ENCODE measurements at places on chromosomes 2 and 18.

DNA sequence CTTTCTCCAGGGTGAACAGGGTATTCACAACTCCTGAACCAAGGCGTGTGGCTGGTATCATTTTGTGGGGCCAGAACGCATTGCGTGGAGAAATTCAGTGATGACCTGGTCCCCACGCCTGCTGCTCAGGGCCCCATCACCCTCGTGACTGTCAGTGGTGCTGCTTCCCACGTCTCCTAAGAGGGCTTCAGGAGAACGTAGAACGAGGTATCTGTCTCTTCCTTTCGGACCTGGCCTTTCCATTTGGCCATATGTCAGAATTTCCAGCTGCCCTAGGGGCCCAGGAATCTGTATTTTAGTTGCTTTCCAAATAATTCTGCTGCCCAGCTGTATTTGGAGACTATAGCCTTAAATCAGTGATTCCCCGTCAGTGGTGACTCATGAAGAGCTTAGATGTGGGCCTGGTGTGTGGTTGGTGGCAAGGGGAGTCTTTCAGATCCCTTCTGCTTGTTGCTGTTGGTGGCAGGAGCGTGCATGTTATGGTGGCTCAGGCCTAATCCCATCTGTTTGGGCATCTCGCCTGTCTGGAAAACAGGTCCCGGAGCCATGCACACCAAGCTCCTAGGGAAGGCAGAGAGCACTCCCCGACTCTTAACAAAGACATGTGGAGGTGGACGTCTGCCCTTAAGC, 56.4 kb downstream of the NPAS2 start:
- DNase-seq: no peak

DNA sequence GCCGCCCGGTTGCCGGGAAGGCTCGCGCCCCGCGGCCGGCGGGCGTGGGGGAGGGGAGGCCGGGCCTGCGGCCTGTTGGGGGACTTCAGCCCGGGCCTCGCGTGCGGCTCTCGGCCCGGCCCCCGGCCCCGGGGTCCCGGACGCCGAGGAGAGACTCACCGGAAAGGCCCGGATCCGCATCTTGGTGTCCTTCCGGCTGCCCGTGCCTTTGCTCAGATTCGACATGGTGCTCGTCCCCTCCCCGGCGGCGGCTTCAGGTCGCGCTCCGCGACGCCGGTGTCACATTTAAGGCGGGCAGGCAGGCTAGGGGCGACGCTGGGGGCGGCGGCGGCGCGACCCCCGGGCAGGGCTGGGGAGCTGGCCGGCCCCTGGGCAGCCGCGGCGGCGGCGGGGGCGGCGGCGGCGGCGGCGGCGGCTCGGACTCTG, 365 bp downstream of the CUL3 start:
- no peak for DNase-seq

- no peak for DNase-seq
These were observed 550 bp downstream of the RAB1A start for GRCh38 chr2:65129286-65129825.

DNA sequence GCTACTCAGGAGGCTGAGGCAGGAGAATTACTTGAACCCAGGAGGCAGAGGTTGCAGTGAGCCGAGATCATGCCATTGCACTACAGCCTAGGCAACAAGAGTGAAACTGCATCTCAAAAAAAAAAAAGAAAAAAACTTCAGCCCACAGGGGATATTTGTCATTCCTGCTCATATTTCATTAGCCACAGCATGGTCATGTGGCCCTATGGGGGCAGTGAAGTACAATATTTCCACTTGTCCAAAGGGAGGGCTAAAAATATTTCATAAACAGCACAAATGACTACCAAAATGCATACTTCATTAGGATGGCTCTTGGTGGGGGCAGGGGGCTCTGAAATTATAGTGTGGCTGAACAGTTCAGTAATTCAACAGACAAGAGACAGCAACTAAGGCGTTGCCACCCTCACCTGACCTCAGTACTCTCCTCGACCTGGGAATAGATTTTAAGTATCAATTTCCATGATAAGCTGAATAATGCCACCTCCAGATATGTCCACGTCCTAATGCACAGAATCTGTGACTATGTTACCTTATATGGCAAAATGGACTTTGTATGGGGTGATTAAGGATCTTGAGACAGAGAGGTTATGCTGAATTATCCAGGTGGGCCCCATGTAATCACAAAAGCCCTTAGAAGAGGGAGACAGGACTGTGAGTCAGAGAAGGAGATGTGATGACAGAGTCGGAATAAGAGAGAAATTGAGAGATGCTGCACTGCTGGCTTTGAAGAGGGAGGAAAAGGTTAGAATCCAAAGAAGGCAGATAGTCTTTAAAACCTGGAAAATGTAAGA, 158.2 kb upstream of the CRIM1 start:
- no peak for DNase-seq

DNA sequence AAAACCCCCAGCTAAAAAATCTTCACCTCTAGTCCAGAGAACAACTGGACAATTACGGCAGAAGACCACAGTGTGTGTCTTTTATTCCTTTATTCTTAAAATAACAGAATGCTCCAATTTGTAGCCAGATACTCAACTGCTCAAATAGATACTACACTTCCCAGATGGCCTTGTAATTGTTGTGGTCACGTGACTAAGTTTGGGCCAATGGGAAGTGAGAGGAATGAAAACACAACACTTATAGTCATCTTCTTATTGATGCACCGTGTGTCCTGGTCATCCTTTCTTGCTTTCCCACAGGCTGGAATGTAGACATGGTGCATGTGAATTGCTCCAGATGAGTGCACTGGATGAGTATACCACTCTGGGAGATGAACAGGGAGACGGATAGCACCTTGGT, 145.1 kb downstream of the CDC42EP3 start:
- DNase-seq: no peak

- DNase-seq: no peak
These were observed 98.8 kb downstream of the KLF7 start for GRCh38 chr2:207066791-207067460.

DNA sequence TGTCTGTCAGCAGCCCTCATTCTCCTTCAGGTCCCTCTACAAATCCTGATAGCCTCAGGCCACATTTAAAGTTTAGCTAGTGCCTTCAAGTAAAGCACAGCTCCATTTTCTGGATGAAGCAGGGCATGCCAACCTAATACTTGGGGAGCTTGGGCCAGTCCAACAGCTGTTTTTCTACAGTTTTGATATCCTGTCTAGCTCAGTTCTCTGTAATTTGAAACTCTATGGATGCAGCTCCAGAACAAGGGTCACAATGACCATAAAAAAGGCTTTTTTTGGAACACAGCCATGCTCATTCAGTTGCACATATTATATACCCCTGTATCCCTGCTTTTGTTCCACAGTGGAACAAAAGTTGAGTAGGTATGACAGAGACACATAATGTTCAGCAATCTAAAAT, 373.5 kb downstream of the SUCLG1 start:
- no peak for DNase-seq

DNA sequence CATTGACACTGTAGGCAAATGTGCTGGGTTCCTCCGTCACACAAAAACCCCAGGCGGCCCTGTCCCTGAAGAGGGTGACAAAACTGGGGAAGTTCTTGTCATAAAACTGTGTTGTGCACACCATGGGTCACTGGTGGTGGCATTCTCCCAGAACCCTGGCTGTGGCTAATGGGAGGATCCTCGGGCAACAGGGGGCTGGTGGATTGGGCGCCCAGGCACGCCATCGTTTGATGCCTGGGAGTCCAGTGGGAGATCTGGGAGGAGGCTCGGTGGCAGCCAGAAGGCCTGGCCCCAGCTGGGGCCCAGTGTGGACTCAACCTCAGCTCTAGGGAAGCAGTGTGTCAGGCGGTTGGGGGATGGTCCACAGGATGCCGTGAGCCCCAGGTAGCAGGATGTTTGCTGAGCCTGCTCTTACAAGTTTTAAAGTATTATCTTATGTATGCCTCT, 140.7 kb downstream of the ACOXL start:
- no peak for DNase-seq

GRCh38 chr18:27954226-27954625, 222.7 kb downstream of the CDH2 start:
- no peak for DNase-seq

GRCh38 chr18:394262-394986, 106.1 kb downstream of the COLEC12 start:
- no peak for DNase-seq

- DNase-seq: no peak
These were observed 46.6 kb downstream of the ICOS start for GRCh38 chr2:203983064-203983715.

DNA sequence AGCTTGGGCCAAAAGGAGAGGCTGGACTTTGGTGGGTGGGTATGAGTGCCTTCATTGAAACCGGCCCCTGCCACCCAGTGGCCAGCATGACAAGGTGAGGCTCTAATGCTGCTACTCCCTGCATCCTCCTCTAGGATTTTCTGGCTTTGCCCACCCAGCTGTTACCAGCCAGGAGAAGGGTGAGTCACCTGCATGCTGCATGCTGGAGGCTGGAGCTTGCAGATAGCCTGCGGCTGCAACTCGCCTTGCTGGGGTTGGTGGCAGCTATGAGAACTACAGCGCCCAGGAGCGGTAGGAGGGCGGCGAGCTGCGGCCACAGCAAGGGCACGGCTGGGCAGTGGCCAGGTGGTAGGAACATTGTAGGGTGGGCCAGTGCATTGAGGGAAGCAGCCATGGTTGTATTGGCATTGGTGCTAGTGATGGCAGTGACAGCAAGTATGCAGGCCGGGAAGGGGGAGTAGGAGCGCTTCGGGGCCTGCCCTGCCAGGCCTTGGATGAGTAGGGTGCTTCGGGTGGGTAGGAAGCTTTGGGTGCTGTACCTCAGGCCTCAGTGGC, 75.4 kb upstream of the SLC35G4 start:
- no peak for DNase-seq

Data from H1 (cell line).